ENCODE measurements at places on chromosomes 5 and 9. TPM values are rescaled to one million over a fixed set of nuclear protein-coding genes. Genes with fewer than 3 reads are reported as not detected.

Gene TUSC1
- 13.5 TPM for total RNA-seq

Gene ZNF366
- 3.1 TPM for total RNA-seq

Gene VCAN
- total RNA-seq = 254 TPM

Gene SPEF2
- 7.6 TPM for total RNA-seq

Gene ITK
- total RNA-seq = 5.0 TPM

Gene SLC25A46
- total RNA-seq = 18.0 TPM

Gene C5orf52
- not detected for total RNA-seq

DNA sequence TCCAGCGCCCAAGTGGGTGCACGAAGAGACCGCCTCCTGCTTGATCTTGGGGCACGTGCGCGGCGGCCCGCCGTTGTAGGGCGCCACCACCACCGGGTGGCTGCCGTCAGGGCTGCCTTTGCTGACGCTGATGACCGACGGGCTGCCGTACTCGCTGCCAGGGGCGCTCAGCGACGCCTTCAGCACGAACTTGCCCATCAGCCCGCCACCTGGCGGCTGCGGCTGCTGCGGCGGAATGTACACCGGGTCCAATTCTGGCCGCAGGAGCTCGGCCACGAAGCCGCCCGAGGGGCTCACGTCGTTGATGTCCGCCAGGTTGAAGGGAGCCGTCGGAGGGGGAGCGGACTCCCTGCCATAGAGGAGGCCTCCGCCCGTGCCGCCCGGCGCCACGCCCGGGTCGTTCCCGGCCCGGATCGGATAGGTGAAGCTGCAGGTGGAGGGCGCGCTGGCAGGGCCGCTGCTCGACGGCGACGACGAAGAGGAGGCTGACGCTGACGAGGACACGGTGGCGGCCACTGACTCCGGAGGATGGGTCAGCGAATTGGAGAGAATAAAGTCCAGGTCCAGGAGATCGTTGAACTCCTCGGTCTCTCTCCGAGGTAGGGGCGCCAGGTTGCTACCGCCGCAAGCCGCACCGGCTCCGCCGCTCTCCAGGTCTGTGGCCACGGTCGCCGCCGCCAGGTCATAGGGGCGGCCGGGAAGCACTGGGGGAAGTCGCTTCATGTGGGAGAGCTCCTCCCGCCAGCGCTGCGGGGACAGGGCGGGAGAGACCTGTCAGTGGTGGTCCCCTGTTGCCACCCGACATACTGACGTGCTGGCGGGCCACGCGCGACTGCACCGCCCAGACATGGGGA, 1.8 kb downstream of the KLF4 start:
- H3K4me1 ChIP-seq = peaks cover 41% of the 10 kb centered on the region
- no peaks in the 10 kb centered on the region for H3K36me3 ChIP-seq
- peaks cover 10% of the 10 kb centered on the region for H3K27me3 ChIP-seq
- H3K27ac ChIP-seq = peak overlapping the region; percentile 94
- H3K4me3 ChIP-seq = peak overlapping the region; percentile 64

GRCh38 chr5:108911055-108911454, 163.4 kb downstream of the FER start:
- H3K27ac ChIP-seq = no peak overlapping the region
- no peak overlapping the region for H3K4me3 ChIP-seq
- H3K36me3 ChIP-seq = no peaks in the 10 kb centered on the region
- no peak for DNase-seq

DNA sequence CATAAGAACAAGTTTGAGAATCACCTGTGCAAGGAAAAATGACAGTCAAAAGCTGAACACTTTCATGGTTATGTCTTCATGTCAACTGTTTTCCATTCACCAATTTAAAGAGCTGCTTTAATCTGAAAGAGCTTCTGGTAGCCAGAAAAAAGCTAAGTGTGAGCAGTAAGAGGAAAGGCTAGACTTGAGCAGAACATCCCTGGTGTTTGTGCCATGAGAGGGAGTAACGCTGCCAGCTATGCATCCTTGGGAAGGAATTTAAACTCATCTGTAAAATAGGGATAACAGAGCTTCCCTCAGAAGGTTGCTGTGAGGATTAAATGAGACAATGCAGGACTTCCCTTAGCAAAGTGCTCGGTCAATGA, 193.7 kb downstream of the MAPKAP1 start:
- no peaks in the 10 kb centered on the region for H3K36me3 ChIP-seq
- peak overlapping the region; percentile 43 for H3K27ac ChIP-seq
- no peaks in the 10 kb centered on the region for H3K27me3 ChIP-seq
- peaks cover 19% of the 10 kb centered on the region for H3K4me1 ChIP-seq

DNA sequence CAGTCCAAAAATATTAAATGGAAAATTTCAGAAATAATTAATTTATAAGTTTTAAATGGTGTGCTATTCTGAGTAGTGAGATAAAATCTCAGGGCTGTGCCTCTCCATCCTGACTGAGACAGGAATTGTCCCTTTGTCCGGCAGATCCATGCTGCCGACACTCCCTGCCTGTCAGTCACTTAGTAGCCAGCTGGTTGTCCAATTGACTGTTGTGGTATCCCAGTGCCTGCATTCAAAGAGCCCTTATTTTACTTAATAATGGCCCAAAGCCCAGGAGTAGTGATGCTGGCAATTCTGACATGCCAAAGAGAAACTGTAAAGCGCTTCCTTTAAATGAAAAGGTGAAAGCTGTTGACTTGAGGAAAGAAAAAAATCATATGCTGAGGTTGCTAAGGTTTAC, 157.5 kb downstream of the ENC1 start:
- H3K4me3 ChIP-seq = no peak overlapping the region
- H3K27me3 ChIP-seq = no peaks in the 10 kb centered on the region
- H3K36me3 ChIP-seq = no peaks in the 10 kb centered on the region
- no peak for DNase-seq

- DNase-seq = peak; percentile 67
- H3K27ac ChIP-seq = peak overlapping the region; percentile 87
- H3K4me3 ChIP-seq = peak overlapping the region; percentile 73
- H3K4me1 ChIP-seq = peaks cover 14% of the 10 kb centered on the region
Observed at GRCh38 chr9:132768932-132769905, 99.0 kb downstream of the GTF3C4 start.

GRCh38 chr9:19934301-19934871, 145.5 kb upstream of the SLC24A2 start:
- H3K36me3 ChIP-seq = no peaks in the 10 kb centered on the region
- peak overlapping the region; percentile 56 for H3K4me3 ChIP-seq
- DNase-seq = peak; percentile 85
- no peaks in the 10 kb centered on the region for H3K27me3 ChIP-seq

GRCh38 chr9:104855807-104856206, 72.1 kb downstream of the ABCA1 start:
- H3K4me3 ChIP-seq = no peak overlapping the region
- H3K4me1 ChIP-seq = peaks cover 25% of the 10 kb centered on the region
- no peak for DNase-seq
- H3K27ac ChIP-seq = peak overlapping the region; percentile 12
- no peaks in the 10 kb centered on the region for H3K36me3 ChIP-seq

Measured in upper lobe of left lung (tissue), 6 donors.